ENCODE measurements at places on chromosomes 4 and X.

DNA sequence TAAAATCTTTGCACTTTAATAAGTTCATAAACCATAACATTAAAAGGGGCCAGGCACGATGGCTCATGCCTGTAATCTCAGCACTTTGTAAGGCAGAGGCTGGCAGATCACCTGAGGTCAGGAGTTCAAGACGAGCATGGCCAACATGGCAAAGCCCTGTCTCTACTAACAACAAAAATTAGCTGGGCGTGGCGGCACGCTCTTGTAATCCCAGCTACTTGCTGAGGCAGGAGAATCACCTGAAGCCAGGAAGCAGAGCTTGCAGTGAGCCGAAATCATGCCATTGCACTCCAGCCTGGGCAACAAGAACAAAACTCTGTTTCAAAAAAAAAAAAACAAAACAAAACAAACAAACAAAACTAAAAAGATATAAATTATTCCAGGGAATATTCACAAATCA is 595.2 kb upstream of the LCORL start:
- DNase-seq: no peak

DNA sequence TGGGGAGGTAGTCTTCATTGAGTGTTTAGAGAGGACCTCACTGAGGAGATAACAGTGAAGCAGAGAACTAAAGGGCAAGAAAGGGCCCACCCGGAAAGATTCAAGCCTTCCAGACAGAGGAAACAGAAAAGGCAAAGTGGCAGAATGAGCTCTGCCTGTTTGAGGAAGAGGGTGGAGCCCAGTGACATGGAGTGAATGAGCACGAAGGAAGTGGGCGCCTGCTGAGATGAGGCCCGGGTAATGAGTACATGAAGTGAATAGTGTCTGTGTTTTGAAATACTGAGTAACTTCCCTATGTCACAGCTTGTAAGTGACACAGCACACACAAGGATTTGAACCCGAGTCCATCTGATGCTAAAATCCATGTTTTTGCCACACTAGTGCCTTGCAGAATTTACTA is 32.5 kb upstream of the TLR2 start:
- no peak for DNase-seq

DNA sequence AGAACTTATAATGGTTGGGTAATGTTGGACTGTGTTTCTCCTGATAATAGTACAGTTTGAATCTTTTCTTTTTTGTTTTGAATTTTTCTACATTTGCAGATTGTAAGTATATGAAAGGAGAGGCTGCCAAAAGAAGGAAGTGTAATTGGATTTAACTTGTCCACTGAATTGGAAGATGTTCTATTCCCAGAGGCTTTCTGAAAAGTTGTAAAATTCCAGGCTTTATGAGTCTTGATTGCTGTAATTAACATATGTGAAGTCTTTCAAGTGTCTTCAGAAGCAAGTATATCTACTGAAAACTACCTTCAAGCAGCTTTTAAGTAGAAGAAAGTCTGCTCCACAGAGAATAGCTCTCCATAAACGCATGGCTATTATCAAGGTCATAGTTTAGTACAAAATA is 2456.4 kb downstream of the PCDH7 start:
- DNase-seq: no peak

GRCh38 chr4:167003326-167003725 is 231.0 kb downstream of the SPOCK3 start:
- DNase-seq: no peak

GRCh38 chr4:92514627-92515026 is 210.9 kb downstream of the GRID2 start:
- no peak for DNase-seq

DNA sequence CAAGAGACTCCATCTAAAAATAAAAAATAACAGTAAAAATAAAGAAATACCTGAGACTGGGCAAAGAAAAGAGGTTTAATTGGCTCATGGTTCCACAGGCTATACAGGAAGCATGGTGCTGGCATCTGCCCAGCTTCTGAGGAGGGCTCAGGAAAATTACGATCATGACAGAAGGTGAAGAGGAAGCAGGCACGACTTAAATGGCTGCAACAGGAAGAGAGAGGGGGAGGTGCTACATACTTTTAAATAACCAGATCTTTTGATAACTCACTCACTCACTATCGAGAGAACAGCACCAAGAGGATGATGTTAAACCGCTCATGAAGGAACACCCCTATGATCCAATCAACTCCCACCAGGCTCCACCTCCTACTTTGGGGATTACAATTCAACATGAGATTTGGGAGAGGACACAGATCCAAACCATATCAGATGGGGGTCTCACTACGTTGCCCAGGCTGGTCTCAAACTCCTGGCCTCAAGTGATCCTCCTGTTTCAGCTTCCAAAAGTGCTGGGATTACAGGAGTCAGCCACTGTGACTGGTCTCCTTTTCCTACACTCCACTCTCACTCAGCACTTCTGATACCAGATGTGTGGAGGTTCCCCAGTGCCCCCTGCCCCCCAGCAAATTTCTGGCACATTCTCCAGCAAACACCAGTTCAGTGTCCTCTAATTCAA is 11.9 kb upstream of the ZNF157 start:
- no peak for DNase-seq

DNA sequence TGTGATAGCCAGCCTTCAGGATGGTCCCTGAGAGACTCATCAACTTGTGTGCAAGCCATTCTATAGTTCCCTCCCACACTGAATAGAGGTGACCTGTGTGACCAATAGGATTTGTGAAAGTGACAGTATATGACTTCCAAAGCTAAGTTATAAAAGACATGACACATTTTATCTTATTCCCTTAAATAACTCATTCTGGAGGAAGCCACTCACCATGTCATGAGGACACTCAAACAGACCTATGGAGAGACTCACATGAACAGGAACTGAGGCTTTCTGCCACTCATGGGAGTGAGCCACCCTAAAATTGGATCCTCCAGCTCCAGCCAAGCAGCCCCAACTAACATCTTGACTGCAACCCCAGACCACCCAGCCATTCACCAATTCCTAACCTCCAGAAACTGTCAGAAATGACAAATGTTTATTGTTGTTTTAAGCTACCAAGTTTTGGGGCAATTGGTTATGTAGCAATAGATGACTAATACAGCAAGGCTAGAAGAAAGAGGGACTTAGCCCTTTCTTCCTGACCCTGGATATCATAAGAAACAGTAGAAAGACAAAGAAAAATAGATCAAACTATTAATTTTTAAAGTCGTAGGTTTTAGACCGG is 9.0 kb upstream of the CHIC2 start:
- no peak for DNase-seq

GRCh38 chr4:153119626-153120025 is 84.6 kb upstream of the TRIM2 start:
- no peak for DNase-seq

GRCh38 chr4:174256277-174256713 is 27.2 kb downstream of the FBXO8 start:
- no peak for DNase-seq

- no peak for DNase-seq
Measured at GRCh38 chrX:42783451-42783850, 5.5 kb upstream of the PPP1R2C start.

DNA sequence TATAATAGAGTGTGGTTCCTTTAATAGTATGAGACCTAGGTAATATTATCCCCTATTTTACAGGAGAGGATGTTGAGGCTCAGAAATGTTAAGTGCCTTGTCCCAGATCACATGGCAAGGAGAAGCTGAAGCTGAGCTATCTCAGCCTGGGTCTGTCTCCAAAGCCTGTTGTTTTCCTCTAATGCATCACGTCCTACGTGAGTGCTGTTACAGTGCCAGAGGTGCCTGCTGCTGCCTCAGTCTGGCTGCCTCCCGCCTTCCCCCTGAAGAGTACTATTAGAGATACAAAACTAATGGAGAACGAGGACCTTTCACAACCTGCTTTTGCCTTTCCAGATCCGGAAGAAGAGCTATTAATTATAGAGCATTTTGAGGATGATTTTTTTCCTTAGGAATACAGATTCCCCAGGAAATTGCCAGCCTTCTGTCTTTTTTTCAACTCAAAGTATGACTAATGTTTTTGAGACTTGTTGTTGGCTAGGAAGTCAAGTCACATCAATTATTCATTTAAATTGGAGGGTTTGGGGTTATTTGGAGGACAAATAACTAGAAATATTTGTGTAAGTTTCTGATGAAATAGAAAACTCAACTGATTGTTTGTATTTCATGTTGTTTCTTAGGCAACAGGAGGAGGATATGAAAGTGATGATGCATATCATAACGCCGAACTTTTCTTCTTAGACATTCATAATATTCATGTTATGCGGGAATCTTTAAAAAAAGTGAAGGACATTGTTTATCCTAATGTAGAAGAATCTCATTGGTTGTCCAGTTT is 43.9 kb upstream of the MTMR1 start:
- no peak for DNase-seq

- no peak for DNase-seq
Measured at GRCh38 chr4:155759372-155760252, 791 bp downstream of the GUCY1B1 start.

- DNase-seq: peak; percentile 14
Measured at GRCh38 chrX:103630171-103630511, 1.4 kb downstream of the TCEAL1 start.

- DNase-seq: no peak
Measured at GRCh38 chrX:17376431-17377077, 1.6 kb downstream of the NHS start.
